ENCODE measurements at places on chromosomes 2 and 18.

- no peak for DNase-seq
Measured at GRCh38 chr2:14717131-14717530, 84.6 kb downstream of the LRATD1 start.

- DNase-seq = peak; percentile 70
Measured at GRCh38 chr2:1788478-1788959, 44.2 kb upstream of the PXDN start.

GRCh38 chr2:25979001-25979400, 3.3 kb downstream of the KIF3C start:
- no peak for DNase-seq

GRCh38 chr2:163453920-163454319, 281.9 kb downstream of the FIGN start:
- no peak for DNase-seq

- peak; percentile 93 for DNase-seq
Measured at GRCh38 chr2:73985308-73986084, 786 bp downstream of the TET3 start.

GRCh38 chr2:20536619-20537422, 89.9 kb downstream of the RHOB start:
- peak; percentile 57 for DNase-seq

DNA sequence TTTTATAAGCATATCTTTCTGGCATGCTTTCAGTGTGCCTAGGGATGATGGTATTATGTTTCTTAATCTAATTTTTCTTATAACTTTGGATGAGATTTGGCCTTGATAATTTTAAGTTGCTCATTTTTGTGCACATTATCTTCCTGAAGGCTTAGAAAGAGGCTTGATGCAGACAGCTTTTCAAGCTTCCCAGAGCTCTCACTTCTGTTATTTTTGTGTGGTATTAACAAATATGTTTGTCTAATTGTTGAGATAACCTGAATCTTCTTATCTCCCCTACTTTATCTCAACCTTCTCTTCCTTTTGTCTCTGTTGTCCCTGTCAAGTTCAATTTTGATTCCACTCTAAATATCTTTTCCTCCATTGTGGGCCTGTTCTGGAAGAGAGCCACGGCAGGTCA, 113.2 kb upstream of the LRRTM1 start:
- no peak for DNase-seq

- no peak for DNase-seq
Measured at GRCh38 chr2:215579809-215580208, 143.9 kb upstream of the FN1 start.

DNA sequence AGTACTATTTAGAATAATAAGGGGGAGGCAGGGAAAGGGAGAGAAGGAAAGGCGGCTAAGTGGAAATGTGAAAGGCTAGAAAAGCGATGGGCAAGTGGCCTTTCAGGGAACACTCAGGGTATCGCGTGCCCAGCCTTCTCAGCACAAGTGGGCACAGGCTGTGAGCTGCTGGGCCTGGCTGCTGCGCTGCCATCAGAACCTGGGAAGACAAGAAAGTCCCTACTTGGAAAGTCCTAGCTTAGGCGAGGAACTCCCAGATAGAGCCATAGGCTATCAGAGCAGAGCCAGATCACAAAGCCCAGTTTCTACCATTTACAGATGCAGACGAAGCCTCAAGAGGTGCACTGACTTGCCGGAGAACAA, 9.8 kb upstream of the FZD7 start:
- peak; percentile 30 for DNase-seq

- no peak for DNase-seq
Measured at GRCh38 chr2:203811491-203812221, 55.9 kb upstream of the CTLA4 start.

DNA sequence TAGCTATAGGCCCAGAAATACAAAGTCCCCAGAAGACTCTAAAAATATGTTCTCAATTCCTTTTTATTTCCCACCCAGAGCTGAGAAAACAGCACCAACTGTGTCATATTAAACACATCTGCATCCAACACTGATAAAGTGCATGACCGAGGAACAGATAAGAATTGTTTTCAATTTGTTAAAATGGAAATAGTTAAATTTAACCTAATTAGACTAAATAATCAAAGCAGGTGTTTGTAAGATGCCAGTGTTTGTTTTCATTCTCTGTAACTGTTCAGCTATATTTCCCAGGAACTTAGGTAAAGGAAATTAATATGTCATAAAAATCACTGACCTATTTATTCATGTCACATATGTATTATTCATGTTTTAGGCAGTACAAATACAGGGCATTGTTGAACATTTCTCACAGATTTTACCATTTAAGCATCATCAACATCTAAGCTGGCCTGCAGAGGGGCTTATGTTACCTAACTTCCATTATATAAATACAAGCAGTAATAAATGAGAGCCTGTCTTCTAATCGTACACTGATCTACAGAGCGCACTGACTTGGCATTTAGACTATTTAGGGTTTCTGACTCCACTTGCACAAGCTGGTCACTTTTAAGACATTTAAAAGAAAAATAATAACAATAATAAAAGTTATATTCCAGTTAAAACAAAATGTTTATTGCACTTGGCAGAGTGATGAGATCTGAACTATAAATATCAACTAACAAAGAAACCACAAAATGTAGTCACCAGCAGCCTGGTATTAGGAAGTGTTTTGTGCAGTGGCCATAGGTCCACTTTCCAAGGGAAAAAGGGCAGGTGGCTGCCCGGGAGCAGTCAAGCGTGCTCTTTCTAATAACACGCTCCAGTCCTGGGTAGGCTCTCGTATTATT, 86.6 kb upstream of the ZFP36L2 start:
- no peak for DNase-seq
